ENCODE measurements at places on chromosomes 1 and 21.

- DNase-seq = no peak
These were observed 133.6 kb upstream of the POGK start for GRCh38 chr1:166705376-166706289.

DNA sequence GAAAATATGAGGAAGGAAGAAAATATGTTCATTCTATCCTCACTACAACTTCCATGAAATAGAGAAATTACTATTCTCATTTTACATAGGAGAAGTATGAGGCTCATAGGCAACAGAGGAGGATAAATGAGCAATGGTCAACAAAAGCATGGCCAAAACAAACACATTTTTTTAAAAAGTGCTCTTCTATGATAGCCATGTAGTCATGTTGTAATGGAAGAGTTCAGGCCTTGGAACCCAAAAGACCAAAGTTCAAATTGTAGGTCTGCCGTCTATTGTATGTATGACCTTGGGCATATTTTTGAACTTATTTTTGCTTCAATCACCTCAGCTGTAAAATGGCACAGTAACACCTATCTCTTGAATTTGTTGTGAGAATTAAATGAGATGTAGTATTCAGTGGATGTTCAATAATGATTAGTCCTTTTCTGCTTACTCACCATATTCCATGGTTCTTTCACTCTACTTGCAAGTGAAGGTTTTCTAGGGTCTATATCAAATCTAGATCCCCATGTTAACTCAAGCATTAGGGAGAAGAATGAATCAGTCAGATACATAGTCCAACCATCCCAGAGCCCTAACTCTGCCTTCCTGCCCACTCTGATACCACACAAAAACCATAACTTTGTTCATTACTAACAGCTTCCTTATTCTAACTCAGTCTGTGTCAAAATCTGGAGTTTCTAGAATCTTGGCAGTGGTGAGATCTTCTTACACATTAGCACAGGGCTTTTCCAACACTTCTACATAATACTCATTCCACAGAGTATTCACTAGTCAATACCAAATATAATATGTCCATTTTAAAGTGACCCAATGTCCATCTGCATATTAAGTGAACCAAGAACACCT lies 353.2 kb downstream of the PLPP3 start:
- DNase-seq = no peak

- peak; percentile 60 for DNase-seq
These were observed 38.1 kb downstream of the TNFRSF9 start for GRCh38 chr1:7902478-7903085.

GRCh38 chr1:186983327-186983726 lies 154.6 kb downstream of the PLA2G4A start:
- DNase-seq = no peak

DNA sequence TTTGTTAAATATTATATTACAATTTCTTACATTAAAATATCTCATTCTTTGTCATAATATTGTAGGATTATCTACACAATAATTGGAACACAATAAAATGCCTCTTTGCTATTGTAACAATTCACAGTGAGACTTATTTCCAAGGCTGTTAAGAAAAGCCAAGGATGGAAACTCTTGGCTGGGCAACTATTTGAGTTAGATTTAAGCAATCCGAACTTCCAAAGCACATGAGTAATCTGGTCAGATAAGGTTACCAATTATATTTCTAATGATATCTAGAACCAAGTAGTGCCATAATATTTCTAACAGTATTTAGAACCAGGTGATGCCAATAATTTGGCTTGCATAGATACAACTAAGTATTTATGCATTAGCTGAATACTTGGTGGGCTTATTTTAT lies 154.7 kb upstream of the KCNK2 start:
- DNase-seq = no peak

GRCh38 chr1:215890438-215890837 lies 323.3 kb downstream of the KCTD3 start:
- DNase-seq = no peak

DNA sequence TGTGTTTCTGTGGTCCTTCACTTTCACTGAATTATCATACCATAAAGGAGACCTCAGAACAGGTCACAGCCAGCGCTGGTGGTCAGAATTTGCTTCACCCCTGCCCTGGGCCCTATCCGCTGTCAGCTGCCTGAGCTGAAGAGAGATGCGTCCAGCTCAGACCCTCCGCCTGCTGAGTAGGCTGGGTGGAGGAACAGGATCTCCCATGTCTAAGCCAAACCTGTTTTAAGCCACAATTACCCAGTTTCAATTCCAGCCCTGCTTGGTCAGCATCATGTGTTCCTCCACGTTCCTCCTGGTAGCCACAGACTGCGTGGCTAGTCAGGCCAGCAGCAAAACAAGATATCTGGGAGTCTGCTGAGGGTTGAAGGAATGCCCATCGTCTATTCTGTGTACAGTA lies 13.5 kb upstream of the BGLAP start:
- DNase-seq = no peak

DNA sequence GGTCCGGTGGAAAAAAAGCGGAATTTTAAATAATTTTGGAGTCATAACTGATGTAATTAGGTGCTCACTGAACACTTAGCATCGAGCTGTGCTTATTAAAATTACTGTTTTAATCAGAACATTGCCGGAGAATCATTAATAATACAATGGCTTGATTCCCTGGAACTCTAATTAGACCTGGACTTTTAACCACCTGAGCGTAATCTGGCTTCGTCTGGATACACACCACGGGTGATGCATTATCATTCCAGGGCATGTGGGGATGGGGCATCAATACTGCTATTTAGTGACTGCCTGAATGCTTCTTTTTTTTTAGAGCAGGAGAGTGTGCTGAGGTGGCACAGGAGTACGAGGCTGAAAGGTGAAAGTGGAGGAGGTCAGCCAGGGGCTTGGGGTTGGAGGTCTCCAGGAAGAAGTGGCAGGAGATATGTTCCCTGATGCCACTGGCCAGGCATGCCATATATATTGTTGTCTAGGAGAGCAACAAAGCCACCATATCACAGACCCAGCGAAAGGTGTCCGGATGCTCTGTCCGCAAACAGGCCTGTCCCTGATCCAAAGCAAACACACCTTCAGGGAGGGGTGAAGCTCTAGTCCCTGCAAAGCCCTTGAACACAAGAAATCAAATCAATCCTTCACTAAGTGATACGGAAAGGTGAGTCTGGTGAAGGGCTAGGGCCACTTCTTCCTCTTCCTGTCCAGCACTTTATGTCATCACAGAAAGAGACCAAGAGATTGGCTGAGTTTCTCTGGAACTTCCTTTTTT lies 125.2 kb downstream of the PLXNA2 start:
- no peak for DNase-seq

DNA sequence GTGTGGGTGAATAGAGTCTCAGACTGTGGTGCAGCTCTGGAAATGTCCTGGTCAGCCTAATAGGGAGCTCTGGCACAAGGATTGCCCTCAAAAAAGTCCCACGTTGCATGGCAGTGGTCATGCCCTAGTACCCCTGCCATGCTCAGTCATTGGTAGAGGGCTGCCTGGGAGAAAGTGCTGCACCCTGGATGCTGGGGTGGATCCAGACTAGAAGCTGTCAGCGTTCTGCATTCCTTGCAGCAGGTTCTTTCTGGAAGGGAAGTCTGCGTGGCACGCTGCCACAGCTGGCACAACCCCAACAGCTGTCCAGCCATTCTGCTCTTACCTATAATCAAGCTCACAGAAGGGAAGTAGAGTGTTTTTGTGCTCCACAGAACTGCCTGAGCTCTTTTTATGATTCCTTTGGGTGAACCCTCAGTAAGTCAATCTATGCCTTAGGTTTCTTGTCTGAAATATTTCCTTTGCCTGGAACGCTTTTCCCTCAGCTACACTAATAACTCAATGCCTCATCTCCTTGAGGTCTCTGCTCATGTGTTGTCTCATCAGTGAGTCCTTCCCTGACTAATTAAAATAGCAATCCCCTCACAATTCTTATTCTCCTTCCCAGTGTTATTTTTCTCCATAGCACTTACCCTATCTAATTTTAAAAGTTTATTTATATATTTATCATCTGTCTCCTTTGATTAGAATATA lies 61.5 kb upstream of the JAK1 start:
- DNase-seq = no peak

GRCh38 chr1:162390396-162391185 lies 9.1 kb downstream of the C1orf226 start:
- no peak for DNase-seq

DNA sequence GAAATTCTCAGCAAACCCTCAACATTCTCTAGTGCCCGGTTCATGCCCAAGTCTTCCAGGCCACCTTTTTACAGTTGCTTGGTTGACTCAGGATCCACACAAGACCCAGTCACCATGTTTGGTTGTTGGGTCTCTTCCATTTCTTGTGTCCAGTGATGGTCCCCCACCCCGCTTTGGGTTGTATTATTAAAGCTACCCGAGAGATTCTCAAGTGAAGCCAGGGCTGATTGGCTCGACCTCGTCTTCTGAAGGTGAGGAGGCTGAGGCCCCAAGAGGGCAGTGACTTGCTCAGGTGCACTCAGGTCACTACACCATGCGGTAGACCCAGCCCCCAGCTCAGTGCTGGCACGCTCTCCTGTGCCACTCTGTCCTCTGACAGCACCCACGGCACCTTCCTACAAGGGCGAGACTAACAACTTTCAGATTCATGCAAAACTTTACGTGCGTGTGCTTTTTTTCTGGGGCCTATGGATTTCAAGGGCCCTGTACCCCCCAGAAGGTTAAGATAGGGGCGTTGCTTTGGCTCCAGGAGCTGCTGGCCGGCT lies 50.3 kb downstream of the CAPN9 start:
- DNase-seq = no peak

- DNase-seq = no peak
These were observed 116.7 kb downstream of the FASLG start for GRCh38 chr1:172775606-172776005.

GRCh38 chr1:3731583-3732433 lies 20.4 kb upstream of the CCDC27 start:
- DNase-seq = no peak

GRCh38 chr1:21762022-21762404 lies 20.9 kb downstream of the USP48 start:
- no peak for DNase-seq

DNA sequence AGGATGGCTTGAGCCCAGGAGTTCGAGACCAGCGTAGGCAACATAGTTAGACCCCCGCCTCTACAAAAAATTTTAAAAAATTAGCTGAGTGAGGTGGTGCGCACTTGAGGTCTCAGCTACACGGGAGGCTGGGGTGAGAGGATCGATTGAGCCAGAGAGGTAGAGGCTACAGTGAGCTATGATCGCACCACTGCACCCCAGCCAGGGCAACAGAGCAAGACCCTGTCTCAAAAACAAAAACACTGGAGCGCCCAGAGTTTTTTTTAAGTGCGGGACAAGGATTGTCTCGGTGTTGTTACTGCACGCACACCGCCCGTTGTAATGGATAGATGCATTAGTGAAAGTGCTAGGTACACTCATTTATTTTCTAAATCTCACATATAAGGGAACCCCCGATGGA lies 37.1 kb downstream of the PIK3CD start:
- no peak for DNase-seq
